ENCODE measurements at places on chromosomes 5 and 9.

DNA sequence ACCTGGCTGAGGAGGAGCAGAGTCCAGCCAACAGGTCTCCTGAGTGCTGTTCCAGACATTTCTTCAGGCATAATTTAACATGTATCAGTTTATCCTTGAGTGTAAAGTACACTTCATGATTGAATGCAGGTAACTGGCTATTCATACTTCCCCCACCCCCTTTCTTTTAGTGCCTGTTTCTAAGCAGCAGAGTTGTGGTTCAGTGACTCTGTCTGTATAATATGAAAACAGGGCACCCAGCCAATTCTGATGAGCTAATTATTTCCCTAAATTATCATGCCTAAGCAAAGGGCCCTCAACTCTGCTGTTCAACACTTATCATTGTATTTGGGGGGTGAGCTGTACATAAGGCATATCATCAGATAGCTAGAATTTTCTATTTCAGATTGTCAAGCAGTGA, 51.9 kb upstream of the ZSWIM6 start:
- no peak for DNase-seq

- DNase-seq = no peak
Observed at GRCh38 chr5:9924614-9925013, 294.5 kb upstream of the TAS2R1 start.

DNA sequence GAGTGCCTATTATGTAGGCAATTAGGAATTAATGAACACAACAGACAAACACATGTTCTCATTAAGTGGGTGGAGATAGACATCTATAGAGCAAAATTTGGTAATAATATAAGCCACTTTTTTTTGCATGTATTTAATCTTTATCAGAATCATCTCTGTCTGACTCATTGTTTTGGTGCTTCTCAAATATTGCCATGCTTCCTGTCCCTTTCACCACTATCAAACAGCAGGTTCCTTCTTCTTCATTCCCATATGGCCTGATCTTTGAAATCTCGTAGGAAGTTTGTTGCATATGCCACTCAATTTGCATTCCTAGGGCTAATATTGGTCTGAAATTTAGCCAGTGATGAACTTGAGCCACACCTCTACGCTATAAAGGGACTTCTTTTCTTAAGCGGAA, 128.9 kb upstream of the SPEF2 start:
- no peak for DNase-seq

DNA sequence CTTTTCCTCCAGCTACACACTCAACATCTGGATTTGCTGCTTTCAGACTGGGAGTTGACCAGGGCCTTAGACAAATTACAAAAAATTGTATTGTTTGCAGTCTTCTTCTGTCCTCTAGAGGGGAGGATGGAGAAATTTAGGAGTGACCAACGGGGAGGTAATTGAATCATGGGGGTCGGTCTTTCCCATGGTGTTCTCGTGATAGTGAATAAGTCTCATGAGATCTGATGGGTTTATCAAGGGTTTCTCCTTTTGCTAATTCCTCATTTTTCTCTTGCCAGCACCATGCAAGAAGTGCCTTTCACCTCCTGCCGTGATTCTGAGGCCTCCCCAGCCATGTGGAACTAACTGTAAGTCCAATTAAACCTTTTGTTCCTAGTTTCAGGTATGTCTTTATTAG, 4.2 kb downstream of the IFNA8 start:
- DNase-seq = no peak

GRCh38 chr5:129431406-129431805, 28.7 kb upstream of the ADAMTS19 start:
- no peak for DNase-seq

- no peak for DNase-seq
Observed at GRCh38 chr9:95726756-95727155, 148.7 kb upstream of the ERCC6L2 start.

DNA sequence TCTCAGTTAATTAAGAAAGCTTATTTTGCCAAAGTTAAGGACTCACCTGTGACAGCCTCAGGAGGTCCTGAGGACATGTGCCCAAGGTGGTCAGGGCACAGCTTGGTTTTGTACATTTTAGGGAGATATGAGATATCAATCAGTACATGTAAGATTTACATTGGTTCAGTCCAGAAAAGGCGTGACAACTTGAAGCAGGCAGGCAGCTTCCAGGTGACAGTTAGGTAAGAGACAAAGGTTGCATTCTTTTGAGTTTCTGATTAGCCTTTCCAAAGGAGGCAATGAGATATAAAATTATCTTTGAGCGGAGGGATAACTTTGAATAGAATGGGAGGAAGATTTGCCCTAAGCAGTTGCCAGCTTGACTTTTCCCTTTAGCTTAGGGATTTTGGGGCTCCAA, 47.8 kb downstream of the SLC1A1 start:
- no peak for DNase-seq

DNA sequence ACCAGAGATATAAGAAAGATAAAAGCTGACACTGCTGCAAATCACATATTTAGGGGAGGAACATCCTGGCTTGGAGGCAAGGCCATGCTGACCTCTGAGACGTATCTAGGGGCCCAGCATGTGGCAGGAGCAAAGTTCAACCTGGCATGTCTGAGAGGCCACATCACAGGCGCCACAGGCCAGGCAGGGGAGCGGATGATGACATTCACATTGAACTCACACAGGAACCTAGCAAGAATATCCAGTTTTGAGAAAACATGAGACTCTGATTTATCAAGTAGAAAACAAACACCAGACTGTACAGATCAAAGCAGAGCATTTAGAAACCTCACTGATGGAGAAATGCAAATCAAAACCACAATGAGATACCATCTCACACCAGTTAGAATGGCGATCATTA, 64.2 kb upstream of the STK32A start:
- DNase-seq = no peak

GRCh38 chr5:141879941-141880738, 1.9 kb upstream of the PCDH1 start:
- no peak for DNase-seq

- no peak for DNase-seq
Observed at GRCh38 chr5:176424181-176424580, 7.8 kb upstream of the CLTB start.

- DNase-seq = no peak
Observed at GRCh38 chr5:68999181-68999580, 94.6 kb upstream of the SLC30A5 start.

DNA sequence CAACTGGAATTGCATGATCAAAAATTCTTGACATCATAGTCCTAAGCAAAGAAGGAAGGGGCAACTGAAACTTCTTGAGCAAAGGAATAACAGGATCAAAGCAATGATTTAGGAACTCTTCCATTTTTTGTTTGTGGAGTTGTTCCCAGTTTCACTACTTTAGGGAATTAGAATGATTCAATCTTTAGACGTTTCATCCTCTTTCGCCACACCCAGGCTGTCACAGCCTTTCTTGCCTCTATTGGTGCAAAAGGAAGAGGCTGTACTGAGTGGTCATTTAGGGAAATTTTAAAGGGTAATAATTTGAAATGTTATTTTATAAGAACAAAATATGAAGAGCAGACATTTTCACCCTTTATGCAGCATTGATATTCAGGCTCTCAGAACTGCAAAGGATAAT, 1026.0 kb upstream of the ARRDC3 start:
- DNase-seq = no peak
